AML-193 (cell line): ENCODE measurements at places on chromosomes 4 and X.

GRCh38 chrX:48791063-48791820, 4.9 kb downstream of the GATA1 start:
- no peak for DNase-seq

DNA sequence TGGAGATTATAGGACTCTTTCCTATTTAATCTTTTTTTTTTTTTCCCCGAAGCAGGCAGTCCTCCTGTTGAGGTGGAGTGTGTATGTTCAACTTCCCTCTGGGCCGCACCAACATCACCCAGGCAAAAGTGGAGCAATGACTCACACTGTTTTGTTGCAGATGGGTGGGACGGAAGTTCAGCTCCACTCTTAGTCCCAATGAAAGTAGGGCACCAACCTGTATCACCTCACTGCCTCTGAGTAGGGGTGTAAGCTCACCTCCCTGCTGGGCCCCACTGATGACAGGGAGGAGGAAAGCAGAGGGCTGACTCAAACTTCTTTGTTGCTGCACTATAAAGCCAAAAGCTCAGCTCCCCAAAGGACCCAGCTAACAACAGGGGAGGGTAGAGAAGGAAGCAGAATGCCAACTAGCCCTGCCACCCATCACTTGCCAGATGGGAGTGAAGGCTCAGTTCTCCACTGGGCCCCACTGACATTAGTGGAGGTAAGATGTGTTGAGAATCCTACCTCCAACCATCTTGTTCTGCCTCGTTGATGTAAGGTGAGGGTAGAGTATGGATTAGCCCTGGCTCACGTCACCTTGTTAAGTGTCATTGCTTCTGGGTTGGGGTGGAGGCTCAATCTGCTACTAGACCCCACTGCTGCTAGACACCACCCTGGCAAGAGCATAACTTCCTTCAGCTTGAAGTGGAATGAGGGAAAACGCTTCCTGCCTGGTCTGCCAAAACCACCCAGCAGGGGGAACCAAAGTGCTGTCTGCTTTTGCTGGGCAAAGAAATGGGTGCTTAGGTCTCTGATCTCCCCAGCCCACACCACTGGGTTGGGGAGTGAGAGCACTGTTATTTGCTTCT, 14.1 kb downstream of the RPS6KA3 start:
- no peak for DNase-seq

- DNase-seq = no peak
Observed at GRCh38 chr4:152220201-152220666, 315.7 kb downstream of the FBXW7 start.

- DNase-seq = no peak
Observed at GRCh38 chrX:150118476-150118875, 180.2 kb upstream of the EOLA2 start.

DNA sequence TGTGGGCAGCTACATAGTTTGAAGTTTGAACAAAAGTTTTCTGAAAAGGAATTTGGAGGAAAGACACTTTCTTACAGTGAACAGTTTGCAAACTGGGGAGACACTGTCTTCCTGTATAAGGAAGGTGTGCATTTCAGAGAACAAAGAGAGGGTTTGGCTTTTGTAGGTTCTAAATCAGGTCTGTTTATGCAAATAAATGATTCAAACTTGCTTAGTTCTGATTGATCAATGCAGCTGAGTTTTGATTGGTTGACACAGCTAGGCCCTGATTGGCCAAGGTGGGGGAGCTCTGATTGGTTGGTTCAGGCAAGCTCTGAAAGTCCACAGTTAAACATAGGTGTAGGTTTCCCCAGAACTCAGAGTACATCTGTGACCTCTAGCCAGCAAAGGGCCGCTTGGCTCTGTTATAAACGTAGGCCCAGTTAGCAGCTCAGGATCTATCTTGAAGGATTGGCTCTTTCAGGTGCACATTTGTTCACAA, 63.0 kb upstream of the ENPP6 start:
- DNase-seq = no peak

GRCh38 chrX:107541244-107541643, 87.1 kb upstream of the PRPS1 start:
- no peak for DNase-seq

- no peak for DNase-seq
Observed at GRCh38 chr4:188008377-188008776, 12.8 kb downstream of the ZFP42 start.

- peak; percentile 0 for DNase-seq
Observed at GRCh38 chrX:76148041-76148665, 24.7 kb upstream of the PBDC1 start.

- DNase-seq = no peak
Observed at GRCh38 chrX:118585296-118585695, 89.7 kb downstream of the DOCK11 start.

DNA sequence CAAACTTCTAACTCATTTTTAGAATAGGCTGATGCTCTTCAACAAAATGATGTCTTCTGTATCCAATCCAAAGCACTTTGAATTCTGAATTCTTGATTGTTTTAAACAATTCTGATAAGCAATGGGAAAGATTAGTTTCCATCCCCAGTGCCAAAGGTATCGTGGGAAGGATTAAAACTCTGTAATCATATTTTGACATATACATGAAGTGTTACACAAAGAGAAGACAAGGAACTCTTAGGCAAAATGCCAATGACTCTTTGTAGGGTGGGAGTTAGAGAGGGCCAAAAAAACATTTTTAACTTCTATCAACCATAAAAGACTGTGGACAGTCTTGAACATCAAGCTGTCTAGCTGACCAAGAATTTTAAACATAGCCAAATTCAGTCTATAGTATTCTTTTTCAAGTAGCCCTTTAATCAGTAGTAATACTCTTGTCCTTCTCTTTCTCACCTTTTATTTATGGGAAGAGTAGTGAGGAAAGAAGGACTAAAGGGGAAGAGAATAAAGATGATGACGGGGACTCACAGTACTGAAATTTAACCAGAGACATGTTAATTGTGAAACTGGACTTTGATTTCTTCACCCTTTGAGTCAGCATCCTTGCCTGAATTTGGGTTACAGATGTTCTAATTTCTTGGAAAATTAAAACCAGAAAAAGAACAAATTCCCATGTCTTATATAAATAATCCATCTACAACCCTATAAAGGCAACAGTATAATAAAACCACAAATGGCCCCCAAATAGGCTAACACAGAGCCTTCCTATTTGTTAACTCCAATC, 51.8 kb upstream of the VEGFD start:
- no peak for DNase-seq

DNA sequence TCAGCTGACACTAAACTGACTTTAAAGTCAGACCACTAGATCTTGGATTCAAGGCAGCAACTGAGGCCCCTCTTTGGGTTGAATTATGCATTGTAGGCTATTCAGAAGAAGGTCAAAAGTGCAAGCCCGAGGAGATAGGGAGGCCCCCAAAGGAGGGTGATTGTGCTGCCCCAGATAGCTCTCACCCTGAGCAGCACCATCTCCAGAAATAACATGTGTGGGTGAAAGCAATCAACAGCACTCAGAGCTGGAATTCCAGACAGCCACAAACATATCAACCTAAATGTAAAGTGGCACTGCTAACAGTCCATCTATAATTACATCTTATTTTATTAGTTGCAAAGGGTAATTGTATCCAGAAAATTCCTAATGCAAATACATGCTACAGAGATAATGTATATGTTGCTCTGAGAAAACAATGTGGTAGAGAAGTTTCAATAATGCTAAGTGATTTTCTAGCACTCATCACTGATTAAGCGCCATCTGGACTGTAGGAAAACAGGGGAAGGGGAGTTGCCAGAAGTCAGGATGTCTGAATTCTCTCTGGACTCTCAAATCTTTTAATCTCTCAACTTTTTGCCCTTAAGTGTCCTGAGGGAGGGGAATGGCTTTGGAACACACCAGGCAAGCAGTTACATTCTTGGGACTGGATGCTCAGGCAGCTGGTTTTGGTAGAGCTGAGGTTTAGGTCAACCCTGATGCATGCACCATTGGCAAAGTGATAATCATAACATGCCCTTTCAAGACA, 61.8 kb upstream of the SFRP2 start:
- no peak for DNase-seq

DNA sequence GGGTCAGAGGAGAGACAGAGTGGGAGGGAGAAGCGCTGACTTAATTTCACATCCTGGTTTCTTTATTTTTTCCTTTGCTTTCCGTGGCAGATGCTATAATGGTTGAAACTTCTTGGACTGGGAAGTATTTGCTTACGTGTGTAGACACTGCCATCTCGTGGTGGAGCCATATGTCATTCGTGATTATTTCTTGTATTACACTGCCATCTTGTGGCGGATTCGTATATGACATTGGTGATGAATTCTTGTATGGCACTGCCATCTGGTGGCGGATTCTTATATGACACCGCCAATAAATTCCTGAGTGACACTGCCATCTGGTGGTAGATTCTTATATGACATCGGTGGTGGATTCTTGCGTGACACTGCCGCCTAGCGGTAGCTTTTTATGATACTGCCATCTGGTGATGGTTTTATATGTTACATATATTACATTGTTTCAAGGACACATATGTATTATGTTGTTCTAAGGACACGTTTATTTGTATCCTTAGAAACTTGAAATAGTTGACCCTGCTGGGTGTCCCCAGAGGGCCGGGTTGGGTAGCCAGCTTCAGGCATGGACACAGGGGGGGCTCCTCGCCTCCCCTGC, 37.3 kb upstream of the CLCN4 start:
- DNase-seq = peak; percentile 35

DNA sequence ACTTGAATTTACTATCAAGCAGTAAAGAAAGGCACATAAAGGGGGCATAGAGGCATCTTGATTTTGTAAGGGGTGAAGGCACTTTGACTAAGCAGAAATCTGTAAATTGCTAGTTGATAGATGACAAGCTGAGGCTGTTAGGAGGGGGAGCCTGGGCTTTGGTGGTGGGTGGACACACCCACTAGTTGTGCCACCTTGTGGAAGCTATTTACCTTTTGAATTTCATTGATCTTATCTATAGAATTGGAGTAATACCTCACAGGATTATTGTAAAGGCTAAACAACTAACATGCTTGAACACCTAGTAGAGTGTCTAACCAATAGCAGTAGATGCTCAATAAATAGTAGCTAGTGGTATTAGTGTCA, 142.8 kb upstream of the KCNIP4 start:
- DNase-seq = no peak

- DNase-seq = no peak
Observed at GRCh38 chrX:29561417-29561816, 653.9 kb upstream of the MAGEB2 start.

- no peak for DNase-seq
Observed at GRCh38 chrX:50333308-50333707, 128.7 kb downstream of the CCNB3 start.

DNA sequence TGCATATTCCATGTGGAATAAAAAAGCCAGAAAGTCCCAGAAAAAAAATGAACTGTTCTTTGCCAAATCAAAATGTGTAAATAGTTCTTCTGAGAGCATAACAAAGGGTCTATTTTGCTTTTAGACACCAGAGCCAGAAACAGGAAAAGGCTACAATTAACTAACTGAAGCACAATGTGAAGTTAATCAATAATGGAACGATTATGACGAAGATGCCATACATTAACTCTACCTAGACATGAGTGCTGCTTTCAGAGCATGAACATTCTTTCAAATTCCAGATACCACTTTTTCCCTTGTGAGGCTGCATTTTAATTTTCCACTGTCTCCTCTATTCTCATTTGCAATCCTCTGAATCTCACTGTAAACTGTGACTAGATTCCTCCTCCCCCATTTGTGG, 48.7 kb upstream of the PHOX2B start:
- no peak for DNase-seq

- DNase-seq = no peak
Observed at GRCh38 chr4:152894673-152895072, 41.5 kb upstream of the FHDC1 start.

DNA sequence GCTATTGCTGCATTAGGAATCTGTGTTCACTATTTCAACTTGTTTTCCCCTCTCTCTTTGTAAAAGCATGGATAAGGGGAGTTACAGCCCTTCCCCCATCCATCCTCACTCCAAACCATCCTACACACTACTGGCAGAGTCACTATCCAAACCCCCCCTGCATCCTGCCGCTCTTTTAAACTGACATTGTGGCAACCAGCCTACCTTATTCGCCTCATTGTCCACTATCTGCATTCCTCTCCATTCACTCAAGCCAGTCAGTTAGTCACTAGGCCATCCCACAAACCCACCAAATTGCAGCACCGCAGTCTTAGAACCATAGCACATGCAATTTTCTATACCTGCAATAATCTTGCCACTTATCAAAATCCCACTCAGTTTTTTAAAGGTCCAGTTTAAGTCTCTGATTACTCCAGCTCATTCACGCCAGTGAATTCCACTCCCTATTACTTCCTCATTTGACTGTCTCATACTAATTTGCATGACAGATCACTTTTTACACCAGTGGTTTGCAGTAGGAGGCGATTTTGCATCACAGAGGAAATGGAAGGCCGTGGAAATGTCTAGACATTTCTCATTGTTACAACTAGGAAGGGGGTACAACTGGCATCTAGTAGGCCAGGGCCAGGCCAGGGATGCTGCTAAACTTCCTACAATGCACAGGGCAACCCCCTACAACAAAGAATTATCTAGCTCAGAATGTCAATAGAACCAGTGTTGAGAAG, 181.8 kb downstream of the HS6ST2 start:
- peak; percentile 1 for DNase-seq

DNA sequence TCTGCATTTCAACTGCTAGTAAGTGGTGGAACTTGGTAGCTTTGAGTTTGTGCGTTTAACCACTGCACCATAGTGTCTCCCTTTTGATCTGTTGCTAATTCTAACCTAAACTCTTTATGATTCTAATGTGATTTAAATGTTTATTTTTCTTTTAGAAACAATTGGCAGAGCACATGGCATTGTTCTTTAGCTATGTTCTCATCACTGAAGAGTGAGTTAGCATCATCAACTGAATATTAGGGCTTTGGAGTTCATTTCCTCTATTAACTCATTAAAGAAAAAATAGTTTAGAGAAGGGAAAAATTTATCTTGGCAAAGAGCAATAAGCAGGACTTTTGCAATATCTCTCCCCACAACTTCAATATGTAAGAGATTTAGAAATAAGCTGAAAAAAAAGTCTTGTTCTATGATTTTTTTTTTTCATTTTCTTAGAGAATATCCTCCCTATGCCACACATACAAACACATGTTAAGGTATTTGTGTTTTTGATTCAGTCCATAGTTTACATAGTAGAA, 25.7 kb downstream of the CPEB2 start:
- no peak for DNase-seq

DNA sequence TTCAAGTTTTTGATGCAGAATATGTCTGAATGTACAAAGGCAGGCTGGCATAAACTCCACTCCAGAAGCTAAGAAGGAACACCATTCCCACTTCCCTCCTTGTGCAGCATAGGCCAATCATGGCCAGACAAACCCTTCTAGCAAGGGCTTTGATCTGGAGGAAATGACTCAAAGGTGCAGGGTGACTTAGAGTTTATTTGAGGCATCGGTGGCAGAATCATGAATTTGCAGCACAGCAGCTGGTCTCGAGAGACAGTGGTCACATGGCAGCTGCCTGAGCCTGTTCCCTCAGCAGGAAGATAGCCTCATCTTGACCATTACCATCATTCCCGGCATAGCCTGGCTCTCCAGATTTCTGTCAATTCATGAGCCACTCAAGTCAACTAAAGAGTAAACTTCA, 154.5 kb downstream of the ATP10D start:
- no peak for DNase-seq

DNA sequence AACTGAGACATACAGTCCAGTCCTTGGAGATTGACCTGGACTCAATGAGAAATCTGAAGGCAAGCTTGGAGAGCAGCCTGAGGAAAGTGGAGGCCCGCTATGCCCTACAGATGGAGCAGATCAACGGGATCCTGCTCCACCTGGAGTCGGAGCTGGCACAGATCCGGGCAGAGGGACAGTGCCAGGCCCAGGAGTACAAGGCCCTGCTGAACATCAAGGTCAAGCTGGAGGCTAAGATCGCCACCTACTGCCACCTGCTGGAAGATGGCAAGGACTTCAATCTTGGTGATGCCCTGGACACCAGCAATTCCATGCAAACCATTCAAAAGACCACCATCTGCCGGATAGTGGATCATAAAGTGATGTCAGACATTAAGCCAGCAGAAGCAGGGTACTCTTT, 20.4 kb upstream of the FRMPD3 start:
- no peak for DNase-seq
